Dermis microvascular lymphatic vessel endothelial cell (primary cell): ENCODE measurements at places on chromosomes 16 and 17.

DNA sequence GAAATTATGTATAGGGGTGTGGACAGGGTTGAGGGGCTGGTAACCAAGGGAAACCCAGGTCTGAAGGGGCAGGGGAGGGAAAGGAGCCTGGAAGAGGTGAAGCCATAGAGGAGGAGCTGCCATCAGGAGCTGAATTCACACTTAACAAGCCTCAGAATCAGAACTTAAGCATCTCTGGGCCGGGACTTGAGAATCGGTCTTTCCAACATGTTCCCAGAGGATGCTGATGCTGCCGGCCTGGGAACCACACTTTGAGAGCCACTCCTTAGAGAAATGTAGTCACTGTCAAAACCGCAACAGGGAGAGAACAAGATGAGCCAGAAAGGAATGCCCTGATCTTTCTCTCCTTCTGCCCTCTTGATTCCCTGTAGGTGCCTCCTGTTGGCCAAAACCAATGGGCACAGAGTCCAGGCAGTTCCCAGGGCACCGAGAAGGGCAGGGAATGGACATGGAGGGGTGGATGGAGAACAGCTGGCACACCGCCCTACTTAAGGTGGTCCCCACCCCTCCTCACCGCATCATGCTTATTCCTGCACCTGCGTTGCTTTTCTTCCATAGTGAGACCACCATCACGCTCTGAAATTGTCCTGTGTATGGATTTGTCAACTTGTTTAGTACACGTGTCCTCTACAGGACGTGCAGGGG lies 88.5 kb downstream of the GSG1L start:
- DNase-seq = no peak

GRCh38 chr16:50274326-50275097 lies 8.2 kb downstream of the ADCY7 start:
- DNase-seq = no peak

- DNase-seq = no peak
These were observed 20.7 kb upstream of the ADCY7 start for GRCh38 chr16:50245417-50246298.

- DNase-seq = no peak
These were observed 3.5 kb downstream of the GDE1 start for GRCh38 chr16:19518388-19518787.

- DNase-seq = no peak
These were observed 450.0 kb downstream of the NPIPA7 start for GRCh38 chr16:16828913-16829398.

DNA sequence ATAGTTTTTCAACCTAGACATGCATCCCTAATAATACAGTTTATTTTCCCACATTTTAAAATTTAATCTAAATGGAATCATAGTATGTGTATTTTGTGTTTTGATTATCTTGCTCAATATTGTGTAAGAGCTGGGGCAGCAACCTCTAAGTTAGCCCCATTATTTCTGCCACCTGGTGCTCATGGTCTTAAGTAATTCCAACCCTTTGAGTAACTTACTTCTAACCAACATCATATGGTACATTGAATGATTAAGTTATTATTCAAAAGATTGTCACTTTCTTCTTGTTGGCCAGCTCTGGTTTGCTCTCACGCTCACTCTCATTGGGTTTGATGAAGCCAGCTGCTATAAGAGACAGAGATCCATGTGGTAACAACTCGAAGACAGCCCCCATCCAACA lies 3.9 kb upstream of the KRTAP4-3 start:
- no peak for DNase-seq

DNA sequence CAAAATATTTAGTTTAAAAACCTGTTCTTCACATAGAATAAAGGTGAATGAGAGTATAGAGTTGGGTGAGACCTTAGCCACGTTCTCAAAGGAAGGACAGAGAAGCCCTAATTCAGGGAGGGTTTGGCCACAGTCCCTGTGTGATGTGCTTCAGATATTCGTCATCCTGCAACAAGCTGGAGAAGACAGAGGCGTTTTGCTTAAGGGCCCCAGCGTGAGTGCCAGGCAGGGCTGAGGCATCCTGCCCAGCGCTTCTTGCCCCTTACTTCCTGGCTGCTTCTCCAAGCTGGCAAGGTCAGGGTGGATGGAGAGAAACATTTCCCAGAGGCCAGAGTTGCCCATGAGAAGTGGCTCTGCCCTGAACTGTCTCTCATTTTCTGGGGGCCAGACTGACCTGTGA lies 46.9 kb downstream of the AXIN2 start:
- DNase-seq = no peak
